NCI-H1092 treated with DMSO at 0.1 percent for 48 hours (cell line): ENCODE measurements at places on chromosomes 2 and 18.

- DNase-seq, result no peak
Observed at GRCh38 chr2:71004857-71005256, 10.2 kb upstream of the TEX261 start.

DNA sequence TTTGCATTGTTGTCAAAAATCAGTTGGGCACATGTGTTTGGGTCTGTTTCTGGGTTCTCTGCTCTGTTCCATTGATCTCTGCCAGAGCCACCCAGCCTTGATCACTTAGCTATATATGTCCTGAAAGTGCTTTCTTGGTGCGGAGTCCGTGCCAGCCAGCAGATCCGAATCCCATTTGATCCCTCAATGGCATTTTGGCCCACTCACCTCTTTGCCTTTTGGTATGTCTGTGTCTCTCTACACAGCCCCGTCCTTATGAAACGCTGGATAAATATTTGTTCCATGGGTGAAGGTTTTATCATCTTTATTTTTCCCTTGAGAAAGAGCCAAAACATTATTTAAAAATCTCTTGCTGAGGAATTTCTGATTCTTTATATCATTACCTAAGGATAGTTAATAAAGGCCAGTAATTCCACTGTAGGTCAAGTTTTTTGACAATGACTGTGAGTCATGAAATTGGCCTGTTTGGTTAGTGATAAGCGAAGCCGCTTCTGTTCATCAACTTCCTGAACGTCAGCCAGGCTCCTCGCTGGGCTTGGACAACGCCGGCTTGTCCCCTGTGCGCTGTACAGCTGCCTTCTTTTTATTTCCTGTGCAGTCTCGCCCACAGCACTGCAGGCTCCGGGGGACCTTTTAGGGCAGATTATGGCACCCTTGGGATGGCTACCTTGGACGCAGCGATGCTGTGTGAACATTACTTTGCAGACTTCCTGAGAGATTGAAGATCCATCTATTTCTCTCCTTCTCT is 24.9 kb downstream of the MTCL1 start:
- DNase-seq, result peak; percentile 5

- no peak for DNase-seq
Observed at GRCh38 chr18:55152801-55153200, 193.5 kb upstream of the CCDC68 start.

- DNase-seq, result no peak
Observed at GRCh38 chr2:172976816-172977215, 98.8 kb upstream of the MAP3K20 start.

- DNase-seq, result peak; percentile 35
Observed at GRCh38 chr18:23136326-23137096, 1.2 kb downstream of the CABLES1 start.

DNA sequence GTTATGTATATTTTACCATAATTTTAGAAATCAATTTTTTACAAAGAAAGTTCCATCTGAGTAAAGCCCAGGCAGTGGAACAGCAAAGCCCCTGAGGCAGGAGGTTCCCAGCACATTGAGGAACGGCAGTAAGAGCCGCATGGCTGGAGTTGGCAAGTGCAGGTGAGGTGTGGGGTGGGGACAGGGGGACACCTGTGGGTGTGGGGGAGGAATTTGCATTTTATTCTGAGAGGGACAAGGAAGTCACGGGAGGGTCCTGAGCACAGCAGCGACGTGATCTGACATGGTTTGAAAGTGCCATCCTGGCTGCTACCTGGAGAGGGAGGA is 16.1 kb upstream of the ADI1 start:
- no peak for DNase-seq

GRCh38 chr2:173427887-173428668 is 73.4 kb downstream of the CDCA7 start:
- no peak for DNase-seq

GRCh38 chr2:163698857-163699256 is 37.0 kb downstream of the FIGN start:
- no peak for DNase-seq

- DNase-seq, result no peak
Observed at GRCh38 chr2:238689331-238689730, 158.6 kb upstream of the TWIST2 start.

DNA sequence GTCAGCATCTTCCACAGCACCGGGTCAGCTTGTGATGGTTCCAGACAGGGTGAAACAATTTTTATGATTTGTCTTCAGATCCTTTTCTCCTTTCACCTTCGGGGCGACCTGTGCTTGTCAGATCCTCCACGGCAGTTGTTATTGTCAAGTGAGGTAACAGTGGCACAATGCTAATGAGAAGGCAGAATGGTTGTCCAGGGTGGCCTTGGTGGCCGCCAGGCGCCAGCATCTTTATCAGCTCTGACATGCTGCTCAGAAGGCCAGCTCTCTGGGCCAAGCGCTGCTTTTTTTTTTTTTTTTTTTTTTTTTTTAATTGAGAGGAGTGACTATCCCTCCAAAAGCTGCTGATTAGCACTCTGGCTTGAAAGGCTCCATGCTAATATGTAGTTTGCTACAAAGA is 52.3 kb upstream of the MGAT5 start:
- DNase-seq, result no peak

GRCh38 chr2:216082805-216083204 is 1.1 kb downstream of the TMEM169 start:
- no peak for DNase-seq

GRCh38 chr2:49248506-49248905 is 94.2 kb upstream of the FSHR start:
- no peak for DNase-seq

DNA sequence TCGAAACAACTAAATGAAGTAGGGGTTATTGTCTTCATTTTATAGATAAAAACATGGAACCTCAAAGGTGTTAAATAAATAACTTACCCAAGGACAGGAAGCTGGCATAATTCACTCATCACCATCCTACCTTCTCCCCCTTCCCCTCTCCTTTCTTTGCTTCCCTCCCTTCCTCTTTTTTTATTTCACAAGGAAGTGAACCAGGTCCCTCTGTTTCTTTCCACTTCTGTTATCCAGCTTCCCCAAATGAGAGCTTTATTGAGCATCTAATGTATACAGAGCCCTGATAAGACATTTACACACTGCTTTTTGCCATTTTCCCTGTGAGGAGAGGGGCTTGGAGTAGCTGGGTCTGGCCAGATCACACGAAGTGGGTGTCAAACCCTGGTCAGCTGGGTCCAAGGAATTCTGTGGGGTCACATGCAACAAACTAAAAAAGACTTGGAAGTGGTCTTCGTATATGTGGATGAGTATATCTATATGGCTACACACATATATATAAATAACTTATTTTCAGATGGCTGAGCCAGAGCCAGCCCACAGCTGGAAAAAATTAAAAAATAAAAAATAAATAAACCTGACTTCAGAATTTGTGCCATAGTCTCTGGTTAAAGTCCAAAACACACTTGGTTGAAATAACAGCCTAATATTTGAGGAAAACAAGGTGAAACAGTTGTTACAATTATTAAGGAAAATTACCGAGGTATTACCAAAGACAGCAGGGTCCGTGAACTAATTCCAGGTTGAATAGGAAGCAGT is 49.3 kb upstream of the FOSL2 start:
- no peak for DNase-seq

DNA sequence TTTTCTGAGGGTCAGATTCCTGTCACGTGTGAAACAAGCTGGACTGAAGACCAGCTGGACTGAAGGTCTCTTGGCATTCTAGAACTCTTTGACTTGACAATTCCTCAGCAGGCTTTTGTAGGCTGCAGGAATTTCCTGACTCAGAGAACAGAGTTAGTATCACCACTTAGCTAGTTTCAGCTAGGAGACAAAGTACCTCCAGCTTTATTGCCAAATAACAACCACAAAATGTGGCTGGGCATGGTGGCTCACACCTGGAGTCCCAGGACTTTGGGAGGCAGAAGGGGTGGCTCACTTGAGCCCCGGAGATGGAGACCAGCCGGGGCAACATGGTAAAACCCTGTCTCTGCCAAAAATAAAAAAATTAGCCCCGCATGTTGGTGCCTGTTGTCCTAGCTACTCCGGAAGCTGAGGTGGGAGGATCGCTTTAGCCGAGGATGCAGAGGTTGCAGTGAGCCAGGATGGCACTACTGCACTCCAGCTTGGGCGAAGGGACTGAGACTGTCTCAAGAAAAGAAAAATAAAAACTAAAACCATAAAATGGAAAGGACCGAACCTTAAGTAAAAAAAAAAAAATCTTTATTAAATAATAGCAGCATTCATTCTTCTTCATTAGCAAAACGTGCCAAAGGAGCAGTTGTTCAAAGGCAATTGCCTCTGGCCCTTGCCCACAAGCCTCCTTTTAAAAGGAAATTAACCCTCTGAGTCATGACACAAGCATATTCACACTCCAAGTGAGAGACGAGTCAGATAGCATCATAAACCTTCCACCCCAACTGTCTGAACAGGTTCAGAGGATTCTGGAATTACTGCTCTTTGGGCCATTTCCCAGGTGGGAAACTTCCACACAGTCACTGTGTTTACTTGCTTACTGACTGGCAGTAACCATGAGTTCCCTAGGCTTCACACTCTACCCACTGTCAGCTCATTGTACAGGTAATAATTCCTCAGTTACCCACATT is 88.9 kb downstream of the MYL12B start:
- DNase-seq, result no peak

GRCh38 chr2:29700560-29700959 is 220.8 kb downstream of the ALK start:
- no peak for DNase-seq

GRCh38 chr2:158457826-158458616 is 1.3 kb downstream of the PKP4 start:
- DNase-seq, result peak; percentile 64

DNA sequence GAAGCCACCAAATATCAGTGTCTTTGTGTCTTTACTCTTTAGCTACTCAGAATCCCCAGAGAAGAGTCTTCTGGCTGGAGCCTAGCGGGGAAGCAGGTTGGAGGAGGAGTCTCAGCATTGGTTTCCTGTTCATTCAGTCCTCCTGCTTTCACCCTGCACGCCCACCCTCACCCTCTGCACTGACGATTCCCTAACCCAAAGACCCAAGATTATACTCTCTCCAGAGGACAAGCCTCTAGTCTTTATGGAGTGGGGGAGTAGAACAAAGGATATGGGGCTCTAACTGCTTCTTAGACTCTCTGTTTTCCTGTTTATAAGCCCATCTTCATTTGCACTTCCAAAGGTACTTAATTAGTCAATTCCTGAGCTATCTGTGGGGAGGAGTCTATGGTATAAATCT is 338.8 kb downstream of the AGPS start:
- DNase-seq, result no peak

GRCh38 chr2:134154246-134154645 is 99.6 kb upstream of the MGAT5 start:
- DNase-seq, result no peak

GRCh38 chr18:77079954-77080682 is 52.5 kb downstream of the MBP start:
- no peak for DNase-seq

GRCh38 chr2:86035376-86035882 is 70.3 kb downstream of the POLR1A start:
- DNase-seq, result no peak

DNA sequence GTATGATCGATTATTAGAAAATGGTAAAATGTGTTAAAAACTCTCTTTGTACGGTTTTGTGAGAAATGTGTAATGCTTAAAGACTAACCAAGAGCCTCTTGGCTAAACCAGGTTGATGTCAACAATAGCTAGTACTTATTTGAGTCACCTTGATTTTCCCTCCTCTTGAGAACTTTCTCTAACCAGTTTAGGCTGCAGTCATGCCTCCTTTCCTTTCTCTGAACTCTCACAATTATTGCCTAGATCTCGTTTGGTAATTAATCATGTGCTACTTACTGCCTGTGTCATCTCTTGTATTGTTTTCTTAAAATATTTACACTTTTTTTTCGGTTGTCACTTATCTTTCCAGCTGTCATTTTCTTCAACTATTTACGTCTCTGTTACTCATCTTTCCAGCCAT is 1.1 kb upstream of the EPC2 start:
- DNase-seq, result no peak

- DNase-seq, result no peak
Observed at GRCh38 chr2:168203762-168204693, 43.4 kb downstream of the STK39 start.

GRCh38 chr2:233428008-233428407 is 73.7 kb downstream of the DGKD start:
- no peak for DNase-seq

DNA sequence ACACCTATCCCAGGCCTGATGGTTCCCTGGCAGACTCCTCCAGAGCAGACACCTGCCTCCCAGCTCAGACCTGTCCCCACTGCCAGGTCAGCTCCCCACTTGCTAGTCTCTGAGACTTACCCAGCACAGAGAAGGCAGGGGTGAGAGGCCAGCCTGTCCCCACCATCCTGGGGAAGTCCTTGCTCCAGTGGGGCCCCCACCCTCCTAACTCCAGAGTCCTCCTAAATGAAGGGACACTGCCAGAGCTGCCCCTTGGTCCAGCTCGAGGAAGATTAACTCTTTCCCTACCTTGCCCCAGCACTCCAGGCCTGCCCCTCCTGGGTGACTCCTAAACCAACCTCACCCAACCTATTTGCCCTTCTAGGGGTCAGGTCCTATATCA is 30.4 kb upstream of the TNS1 start:
- no peak for DNase-seq

GRCh38 chr2:72954376-72955227 is 37.3 kb downstream of the EMX1 start:
- no peak for DNase-seq

- DNase-seq, result peak; percentile 1
Observed at GRCh38 chr2:116952254-116952653, 862.2 kb upstream of the DDX18 start.

- no peak for DNase-seq
Observed at GRCh38 chr2:120926463-120927264, 191.0 kb downstream of the GLI2 start.

- DNase-seq, result no peak
Observed at GRCh38 chr2:154720651-154721050, 22.2 kb downstream of the KCNJ3 start.

GRCh38 chr2:100624536-100624935 is 61.7 kb downstream of the PDCL3 start:
- no peak for DNase-seq

DNA sequence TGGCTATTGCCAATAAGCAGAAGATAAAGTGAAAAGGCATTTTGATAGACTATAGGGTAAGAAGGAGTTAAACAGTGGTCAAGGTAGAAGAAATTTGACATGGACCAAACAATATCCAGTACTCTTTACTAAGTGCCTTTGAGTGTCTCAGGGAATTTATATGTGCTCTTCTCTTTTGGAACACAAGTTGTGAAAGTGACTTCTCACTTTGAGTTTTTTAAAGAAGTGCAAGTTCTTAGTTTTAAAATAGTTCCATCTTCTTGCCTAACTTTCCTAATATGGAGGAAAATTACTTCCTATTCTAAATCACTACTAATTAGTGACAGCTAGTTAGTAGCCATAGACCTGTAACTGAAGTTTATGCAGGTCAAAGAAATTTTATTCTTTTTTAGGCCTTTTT is 63.4 kb downstream of the AFTPH start:
- no peak for DNase-seq
